ENCODE measurements at places on chromosomes 1 and 21.

- no peak for DNase-seq
Observed at GRCh38 chr1:110430901-110431300, 20.0 kb upstream of the PROK1 start.

GRCh38 chr1:188425687-188426086, 1596.9 kb downstream of the PLA2G4A start:
- no peak for DNase-seq

- DNase-seq = peak; percentile 77
Observed at GRCh38 chr1:155940993-155941844, at the start of gene RXFP4. RXFP4 (plus strand) TSS chr1:155941638; CDS start chr1:155941710, 72 bp downstream.

DNA sequence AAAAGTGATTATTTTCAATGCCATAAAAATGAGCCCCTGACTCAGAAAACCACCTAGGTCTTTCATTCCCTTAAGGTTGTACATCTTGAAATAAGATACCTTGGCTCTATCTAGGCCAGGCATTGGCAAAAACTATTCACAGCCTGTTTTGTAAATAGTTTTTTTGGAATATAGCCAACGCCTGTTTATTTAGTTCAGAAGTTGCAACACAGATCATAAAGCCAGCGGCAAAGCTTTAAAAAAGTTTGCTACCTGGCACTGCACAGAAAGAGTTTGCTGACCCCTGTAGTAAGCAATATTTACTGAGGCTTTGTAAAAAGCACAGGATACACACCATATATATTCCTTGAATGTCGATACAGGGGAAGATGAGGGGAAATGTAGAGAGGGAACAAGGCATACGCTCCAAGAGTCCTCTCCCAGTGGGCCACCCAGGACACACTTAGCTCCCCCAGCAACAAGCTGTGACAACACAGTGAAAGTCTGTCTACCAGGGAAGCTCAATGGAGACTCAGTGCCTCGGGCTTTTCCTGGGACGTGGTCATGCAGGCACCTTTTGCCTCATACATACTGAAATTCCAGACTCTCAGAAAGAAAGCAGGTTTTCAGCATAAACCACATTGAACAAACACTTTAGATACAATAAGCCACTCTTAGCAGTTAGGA, 20.5 kb downstream of the TARBP1 start:
- no peak for DNase-seq

DNA sequence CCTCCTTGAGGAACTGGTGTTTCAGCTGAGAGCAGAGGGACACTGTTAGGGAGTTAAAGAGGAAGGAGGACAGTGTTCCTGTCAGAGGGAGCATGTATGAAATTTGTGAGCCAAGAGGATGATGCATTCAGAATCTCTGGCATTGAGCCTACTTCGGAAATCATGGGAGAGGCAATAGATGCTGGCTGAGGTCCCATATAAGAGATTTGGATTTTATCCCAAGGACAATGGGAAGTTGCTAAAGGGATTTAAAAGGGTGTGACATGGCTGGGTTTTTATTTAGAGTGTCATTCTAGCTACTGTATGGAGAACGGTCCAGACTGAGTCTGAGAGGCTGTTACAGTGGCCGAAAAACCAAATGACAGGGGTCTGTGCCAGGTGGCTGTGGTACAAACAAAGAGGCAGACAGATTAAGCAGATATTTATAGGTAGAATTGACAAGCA, 403.2 kb upstream of the B3GALT2 start:
- DNase-seq = no peak

GRCh38 chr1:160374306-160375110, 7.6 kb downstream of the NHLH1 start:
- DNase-seq = no peak

- no peak for DNase-seq
Observed at GRCh38 chr1:47992720-47993415, 4.3 kb downstream of the TRABD2B start.

DNA sequence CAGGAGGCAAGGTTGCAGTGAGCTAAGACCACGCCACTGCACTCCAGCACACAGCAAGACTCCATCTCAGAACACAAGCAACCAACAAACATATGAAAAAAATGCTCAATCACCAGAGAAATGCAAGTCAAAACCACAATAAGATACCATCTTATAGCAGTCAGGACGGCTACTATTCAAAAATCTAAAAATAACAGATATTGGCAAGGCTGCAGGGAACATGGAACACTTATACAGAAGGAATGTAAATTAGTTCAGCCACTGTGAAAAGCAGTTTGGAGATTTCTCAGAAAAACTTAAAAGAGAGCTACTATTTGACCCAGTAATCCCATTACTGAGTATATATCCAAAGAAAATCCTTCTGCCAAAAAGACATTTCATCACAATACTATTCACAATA, 27.6 kb upstream of the POGK start:
- no peak for DNase-seq

GRCh38 chr1:21313203-21313885, 23.1 kb upstream of the ECE1 start:
- DNase-seq = no peak

DNA sequence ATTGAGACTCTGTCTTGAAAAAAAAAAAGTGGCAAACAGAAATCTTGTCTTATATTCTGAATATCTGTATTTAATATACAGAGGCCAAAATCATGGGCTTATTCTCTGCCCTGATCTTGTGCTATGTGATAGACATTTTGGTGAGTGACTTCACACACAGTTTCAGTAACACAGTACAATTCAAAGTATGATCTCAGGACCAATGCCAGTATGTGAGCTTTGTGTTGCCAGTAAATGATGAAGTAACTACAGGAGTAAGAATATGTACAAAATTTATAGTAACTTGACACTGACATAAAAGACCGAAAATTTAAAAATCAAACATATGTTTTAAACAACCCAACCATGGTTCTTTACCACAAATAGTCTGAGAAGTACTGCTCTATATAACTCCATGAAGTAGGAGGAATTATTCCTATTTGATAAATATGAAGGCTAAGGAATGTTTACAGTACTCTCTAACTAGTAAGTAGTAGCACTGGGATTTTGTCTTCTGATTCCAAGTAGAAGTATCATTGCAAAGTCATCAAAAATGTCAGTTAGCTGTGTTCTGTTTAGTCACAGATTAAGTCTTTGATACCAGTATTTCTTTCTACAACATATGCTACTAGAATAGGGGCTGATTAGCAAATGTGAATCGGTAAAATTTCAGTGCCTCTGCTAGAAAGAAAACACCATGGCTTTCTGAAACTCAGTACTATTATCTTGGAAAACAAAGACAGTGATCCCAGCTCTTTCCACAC, 25.3 kb downstream of the DPH5 start:
- DNase-seq = no peak

DNA sequence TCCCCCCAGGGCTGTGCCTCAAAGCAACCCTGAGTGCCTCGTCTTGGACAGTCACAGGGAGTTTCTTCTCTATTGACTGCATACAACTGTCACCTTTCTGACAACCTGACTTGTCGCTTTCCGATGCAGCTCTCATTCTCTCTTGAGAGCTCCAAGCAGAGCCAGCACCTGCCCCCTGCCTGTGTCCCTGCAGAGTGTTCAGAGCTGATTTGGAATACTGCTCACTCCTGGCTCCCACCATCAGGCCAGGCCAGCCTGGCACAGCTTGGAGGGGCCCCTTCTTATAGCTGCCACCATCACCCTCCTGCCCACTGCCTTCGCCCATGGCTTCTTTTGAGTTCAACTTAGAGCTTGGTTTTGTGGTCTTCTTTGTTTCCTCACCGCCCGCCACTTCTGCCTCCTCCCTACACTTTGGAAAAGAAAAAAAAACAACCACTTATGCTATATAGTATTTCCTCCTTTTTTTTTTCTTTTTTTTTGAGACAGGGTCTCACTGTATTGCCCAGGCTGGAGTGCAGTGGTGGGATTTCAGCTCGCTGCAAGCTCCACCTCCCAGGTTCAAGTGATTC, 12.3 kb downstream of the NCF2 start:
- DNase-seq = no peak

DNA sequence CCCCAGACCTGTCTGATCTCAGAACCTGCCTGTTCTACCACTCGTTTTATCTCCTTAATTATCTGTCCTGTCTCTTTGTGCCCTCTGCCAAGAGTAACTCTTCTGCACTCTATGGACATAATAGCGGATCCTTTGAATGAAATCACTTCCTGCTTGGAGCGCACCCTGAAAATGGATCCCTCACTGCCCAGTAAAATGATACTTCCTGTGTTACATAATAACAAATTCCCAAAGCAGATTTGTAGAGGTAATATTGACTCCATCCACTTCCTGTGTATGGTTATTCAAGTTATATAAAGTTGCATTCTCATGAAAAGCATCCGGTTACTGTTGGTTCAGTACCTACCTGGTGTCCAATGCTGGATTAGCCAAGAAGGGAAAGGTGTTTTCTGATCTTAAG, 246.0 kb downstream of the TRABD2B start:
- no peak for DNase-seq

DNA sequence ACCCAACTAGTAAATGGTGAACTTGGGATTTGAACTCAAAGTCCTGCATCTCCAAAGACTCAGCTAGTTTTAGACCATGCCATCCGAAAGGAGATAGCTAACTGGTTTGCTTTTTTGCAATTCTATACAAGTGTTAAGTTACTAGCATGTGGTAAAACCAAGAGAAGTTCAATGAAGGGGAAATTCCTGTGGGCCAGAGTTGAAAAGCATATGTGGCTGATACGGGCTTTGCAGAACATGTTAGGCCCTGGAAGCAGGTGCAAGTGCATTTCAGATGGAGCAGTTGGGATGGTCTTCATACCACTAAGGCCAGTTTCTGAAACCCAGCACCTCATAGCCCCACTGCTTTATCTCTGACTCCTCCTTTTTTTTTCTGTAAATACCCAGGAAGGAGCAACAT, 620.9 kb downstream of the PLPP3 start:
- DNase-seq = no peak

- no peak for DNase-seq
Observed at GRCh38 chr1:175717610-175718540, 25.5 kb downstream of the TNR start.

DNA sequence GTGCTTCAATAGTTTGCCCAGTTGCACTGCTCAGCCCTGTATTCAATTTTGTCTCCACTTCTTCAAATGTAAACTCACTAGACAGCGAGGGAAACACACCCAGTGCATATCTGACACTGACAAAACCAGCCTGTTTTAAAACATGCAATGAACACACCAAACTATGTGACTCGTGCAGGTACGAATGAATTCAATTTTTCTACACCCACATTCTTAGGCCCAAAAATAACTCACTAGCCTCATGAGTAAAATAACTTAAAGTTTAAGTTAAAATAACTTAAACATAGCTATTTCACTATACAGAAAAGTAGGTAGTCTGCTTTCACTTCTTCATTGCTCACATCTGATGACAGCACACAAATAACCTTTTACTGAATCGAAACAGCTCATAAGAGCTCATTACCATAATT, 21.1 kb downstream of the TTC13 start:
- DNase-seq = no peak

GRCh38 chr21:15241997-15242736, 177.4 kb upstream of the NRIP1 start:
- no peak for DNase-seq

- DNase-seq = no peak
Observed at GRCh38 chr1:229336345-229336744, 6.5 kb downstream of the CCSAP start.

DNA sequence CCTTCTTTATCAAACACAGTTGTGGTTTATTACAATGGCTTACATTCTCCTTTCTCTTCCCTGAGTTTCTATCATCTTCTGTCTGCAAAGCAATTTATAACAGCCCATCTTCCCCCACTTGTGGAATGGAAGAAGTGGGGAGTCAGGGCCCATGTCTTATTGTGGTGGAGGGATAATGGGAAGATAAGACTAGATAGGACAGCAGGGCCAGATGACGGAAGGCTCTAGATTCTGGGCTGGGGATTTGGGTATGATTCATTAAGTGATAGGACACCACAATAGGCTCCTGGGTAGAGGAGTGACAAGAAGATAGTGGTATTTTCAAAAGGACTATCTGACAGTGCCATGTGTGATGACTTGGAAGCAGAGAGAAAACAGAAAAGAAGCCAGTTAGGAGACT, 450.6 kb downstream of the TTLL7 start:
- no peak for DNase-seq

- no peak for DNase-seq
Observed at GRCh38 chr1:203996126-203996525, 76.8 kb upstream of the SOX13 start.

DNA sequence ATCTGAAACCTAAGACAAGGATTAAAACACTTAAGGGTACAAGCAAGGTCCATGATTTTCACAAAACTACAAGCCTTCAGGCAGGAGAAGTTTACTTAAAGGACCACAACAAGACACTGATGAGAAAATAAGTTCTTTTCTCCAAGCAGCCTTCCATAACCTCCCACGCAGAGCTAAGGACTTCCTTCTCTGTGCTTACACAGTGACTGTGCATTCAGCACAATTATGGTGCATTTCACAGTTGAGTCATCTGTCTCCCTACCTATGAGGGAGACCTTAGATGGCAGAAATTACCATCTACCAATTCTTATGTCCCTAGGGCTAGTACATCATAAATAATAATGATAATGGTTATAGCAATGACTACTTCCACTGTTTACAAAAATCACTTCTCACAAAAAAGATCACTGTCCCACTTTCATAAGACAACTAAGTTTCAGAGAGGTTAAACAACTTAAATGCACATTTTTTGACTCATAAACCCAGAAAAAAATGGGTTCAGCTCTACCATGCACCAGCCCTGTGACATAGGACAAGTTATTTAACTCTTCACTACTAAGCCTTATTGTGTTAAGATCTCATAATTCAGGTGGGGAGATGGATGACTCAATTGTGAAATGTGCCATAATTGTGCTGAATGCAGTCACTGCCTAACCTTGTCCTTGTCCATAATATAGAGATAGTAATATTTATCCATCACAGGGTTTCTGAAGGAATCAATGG, 45.3 kb downstream of the TARBP1 start:
- no peak for DNase-seq

GRCh38 chr21:28883931-28884330, 108.7 kb downstream of the LTN1 start:
- DNase-seq = no peak

DNA sequence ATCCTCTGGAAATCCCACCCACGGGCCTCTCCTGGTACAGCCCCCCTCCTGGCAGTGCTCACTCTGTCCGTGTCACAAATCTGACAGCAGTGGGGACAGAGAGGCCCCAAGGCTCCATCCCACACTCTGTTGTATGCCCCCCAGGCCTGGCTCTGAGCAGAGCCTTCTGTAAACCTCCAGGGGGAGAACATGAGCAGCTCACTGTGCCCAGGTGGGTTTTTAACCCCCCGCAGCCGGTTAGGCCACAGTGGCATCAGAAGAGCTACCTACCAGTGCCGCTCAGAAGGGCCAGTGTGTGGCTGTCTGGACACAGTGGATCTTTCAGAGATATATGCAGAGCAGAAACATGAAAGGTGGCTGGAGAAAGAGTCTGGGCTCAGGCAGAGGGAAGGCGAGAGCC, 12.0 kb upstream of the GPR153 start:
- no peak for DNase-seq
